ENCODE measurements at places on chromosomes 7 and 10.
A peak's percentile ranks its signal among the peaks of the same experiment; 100 is the strongest.

GRCh38 chr7:148147438-148147837 lies 443.1 kb upstream of the C7orf33 start:
- no peak for DNase-seq

GRCh38 chr7:30459591-30460245 lies 18.9 kb downstream of the NOD1 start:
- peak; percentile 95 for DNase-seq

DNA sequence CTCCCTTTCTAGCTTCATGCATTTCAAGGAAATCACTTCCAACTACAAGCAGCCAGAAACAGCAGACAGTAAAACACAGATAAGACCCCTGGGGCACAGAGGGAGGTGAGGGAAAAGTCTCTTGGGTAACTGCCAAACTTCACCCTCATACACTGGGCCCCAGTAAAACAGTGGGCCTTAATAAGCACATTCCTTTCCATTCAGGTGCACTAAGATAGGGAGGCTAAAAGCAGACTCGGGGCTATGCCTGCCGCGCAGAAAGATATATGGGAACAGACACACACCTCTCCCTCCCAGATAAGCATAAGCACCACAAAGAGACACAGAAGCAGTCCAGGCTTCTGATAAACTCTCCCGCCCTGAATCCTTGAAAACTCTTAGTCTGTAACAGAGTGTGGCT lies 117.0 kb downstream of the TYW1B start:
- no peak for DNase-seq

GRCh38 chr10:116713846-116714245 lies 28.5 kb downstream of the HSPA12A start:
- DNase-seq: no peak

GRCh38 chr10:34163075-34163905 lies 651.8 kb downstream of the PARD3 start:
- no peak for DNase-seq

- DNase-seq: no peak
Measured at GRCh38 chr7:96899108-96899507, 106.2 kb upstream of the DLX6 start.

DNA sequence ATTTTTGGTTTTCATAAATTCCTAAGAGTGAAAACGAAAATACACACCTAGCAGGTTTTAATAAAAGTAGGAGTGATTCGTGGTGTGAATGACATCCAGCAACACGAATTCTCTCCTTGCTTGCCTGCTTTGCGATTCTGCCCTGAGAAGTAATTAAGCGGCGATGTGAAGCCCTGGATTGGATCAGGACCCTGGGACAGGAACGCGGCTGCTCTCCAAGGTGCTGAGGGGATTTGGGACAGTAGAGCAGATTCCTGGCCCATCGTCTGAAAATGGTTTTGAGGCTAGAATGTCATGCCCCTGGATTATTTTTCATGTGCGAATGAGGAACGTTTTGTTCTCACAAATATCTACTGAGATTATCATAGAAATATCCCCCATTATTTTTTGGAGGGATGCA lies 7.8 kb downstream of the NPS start:
- no peak for DNase-seq

DNA sequence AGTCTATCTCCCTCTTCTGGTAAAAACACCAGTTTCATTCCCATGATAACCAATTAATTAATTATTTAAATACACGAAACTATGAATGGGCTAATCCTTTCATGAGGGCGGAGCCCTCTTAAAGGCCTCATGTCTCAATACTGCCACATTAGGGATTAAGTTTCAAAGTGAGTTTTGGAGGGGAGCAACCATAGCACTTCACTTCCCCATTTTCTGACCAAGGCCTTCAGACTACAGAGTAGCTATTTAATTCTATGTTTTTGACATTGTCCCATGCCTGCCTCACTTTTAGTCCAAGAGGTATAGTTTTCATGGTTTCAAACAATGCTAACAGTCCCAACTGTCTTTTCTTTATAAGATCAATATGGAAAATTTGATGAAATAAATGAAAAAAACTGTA lies 618.6 kb downstream of the ZWINT start:
- no peak for DNase-seq

- DNase-seq: peak; percentile 42
Measured at GRCh38 chr10:66827353-66827752, 98.5 kb upstream of the LRRTM3 start.

All from fibroblast of skin of left biceps (primary cell).